Stimulated activated CD4-positive, alpha-beta T cell treated with anti-CD3 and anti-CD28 coated beads, Interleukin-1b, Interleukin-23, amount 100 ng/mL, for 1 hour (primary cell): ENCODE measurements at places on chromosomes 4 and X.
A peak's percentile ranks its signal among the peaks of the same experiment; 100 is the strongest.

DNA sequence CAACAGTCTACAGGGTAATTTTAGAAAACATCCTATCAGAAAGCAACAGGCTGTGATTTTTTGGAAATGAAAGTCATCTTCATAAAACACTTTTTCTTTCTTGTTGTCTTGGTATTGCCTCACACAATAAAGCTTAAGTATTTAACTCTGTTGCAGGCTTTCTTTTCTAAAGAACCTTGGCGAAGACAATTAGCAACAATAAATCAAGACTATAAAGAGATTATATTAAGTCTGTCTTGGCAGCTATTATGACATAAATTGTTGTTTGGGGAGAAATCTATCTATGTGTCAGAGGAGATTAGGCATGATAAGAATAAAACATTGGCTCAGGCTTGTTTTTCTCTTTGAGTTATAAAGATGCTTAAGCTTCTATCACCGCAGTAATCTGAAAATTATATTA, 1774.8 kb downstream of the ARAP2 start:
- DNase-seq, result no peak

DNA sequence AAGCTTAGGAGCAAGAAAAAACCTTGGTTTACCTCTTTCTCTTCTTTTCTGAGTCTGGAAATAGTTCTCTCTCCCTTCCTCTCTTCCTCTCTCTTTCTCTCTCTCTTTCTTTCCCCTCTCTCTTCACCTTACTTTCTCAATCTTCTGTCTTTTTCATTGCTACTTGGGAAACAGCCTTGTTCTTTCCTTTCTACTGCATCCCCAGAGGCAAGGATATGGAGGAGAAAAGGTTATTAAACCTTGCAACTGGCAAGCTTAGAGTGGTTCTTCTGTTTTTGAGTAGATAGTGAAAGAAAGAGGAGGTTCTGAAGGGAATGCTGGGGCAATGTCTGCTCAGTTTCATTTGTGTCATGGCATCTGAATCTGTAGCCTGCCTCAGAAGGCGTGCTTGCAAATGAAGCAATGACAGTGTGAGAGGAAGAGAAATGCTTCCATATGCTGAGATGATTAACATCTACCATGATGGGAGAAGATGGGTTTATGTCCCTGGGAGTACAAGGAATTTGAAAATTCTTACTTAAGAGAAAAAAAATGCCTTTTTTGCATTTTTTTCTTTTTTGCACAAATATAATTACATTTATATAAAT, 190.6 kb downstream of the CEP135 start:
- DNase-seq, result no peak

- no peak for DNase-seq
Measured at GRCh38 chr4:37690976-37691375, 4.8 kb upstream of the RELL1 start.

- DNase-seq, result no peak
Measured at GRCh38 chrX:25009407-25009806, 6.4 kb downstream of the ARX start.

GRCh38 chrX:51891821-51892551, 1.4 kb upstream of the MAGED1 start:
- no peak for DNase-seq

GRCh38 chrX:51860679-51861078, 32.7 kb upstream of the MAGED1 start:
- DNase-seq, result no peak

DNA sequence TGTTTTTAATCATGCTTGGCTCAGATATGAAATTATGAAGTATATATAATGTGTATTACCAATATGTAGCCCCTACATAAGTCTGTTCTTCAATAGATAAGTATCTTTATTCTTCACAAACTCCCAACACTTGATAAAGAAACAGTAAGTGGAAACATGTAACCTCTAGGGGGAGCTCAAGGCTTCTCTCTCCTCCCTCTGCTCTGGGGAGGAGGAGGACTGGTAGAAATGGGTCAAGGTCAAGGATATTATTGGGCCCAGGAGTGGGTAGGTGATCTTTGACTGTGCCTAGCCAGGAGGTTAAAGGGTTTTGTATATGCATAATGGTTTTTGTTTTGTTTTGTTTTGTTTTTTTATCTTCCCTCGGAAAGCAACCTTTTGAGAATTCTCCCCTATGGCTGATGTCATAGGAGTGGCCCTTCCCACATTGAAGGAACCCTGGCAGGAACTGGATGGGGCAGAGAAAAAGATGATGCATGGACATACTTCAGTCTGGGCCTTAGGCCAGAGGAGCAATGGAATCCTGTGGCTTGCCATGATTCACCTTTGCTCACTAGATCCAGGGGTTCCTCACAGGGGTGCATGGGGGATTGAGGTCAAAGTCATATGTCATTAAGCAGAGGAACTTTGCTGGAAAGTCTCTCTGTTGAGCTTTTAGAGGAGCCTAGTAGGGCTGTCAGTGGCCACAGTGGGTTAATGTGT, 460.3 kb downstream of the MID1IP1 start:
- no peak for DNase-seq

GRCh38 chrX:1147611-1148515, 64.6 kb downstream of the CRLF2 start:
- no peak for DNase-seq

GRCh38 chrX:74246524-74246923, 57.5 kb upstream of the ZCCHC13 start:
- DNase-seq, result no peak

DNA sequence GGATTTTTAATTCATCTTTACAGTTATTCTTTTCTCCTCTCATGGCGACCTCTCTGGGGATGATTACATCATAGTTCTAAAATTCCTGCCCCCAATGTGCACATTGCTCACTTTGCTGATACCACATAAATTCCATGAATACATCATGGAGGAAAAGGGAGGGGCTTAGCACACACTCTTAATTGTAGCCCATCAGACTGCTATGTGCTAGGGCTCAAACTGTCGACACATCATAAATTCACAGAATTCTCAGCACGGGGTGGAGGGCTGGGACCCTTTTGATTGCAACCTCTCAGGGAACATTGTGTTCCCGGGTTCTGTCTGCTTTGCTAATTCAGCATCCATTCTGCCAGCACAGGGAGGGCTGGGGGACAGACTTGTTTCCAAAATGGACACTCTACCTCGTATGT, 592.9 kb downstream of the BCOR start:
- no peak for DNase-seq

GRCh38 chr4:142095886-142096605, 459.7 kb downstream of the IL15 start:
- no peak for DNase-seq

- DNase-seq, result no peak
Measured at GRCh38 chr4:87363552-87363951, 27.4 kb downstream of the HSD17B11 start.

- DNase-seq, result no peak
Measured at GRCh38 chrX:11619441-11619840, 46.3 kb downstream of the ARHGAP6 start.

DNA sequence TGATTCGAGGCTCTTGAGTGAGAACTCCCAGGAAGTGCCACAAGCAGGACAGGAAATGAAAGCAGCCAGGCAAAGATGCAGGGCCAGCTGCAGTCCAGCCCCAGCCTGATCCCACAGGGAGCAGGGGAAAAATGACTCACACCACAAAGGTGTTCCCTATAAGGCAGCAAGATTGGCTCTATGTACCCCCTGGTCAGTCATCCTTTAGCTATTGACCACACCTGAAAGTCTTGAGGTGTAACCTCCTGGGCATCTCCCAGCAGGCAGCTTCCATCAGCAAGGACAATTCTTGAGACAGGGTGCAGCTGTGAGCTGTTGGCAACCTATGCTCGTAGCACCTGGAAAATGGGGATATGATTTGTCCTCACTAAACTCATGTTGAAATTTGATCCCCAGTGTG, 27.9 kb upstream of the EXOC1L start:
- DNase-seq, result no peak

DNA sequence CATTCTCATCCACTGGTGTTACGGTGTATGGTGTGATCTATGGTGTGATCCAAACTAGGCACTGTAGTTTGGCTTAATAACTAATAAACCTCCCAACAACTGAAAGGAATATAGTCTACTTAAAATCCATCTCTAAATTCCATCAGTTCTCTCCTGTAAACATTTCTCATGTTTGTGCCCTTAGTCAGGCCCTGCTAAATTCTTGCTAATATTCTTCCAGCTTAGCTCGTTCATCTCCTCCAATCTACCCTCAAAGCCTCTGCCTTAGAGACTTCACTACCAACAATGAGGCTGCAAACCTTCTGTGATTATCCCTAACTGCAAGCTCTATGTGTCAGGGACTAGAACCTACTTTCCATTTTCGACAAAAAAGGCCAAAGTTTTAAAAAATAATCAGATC, 28.1 kb downstream of the ZAR1 start:
- DNase-seq, result no peak

GRCh38 chrX:106955004-106955772, 35.0 kb downstream of the CLDN2 start:
- DNase-seq, result no peak

DNA sequence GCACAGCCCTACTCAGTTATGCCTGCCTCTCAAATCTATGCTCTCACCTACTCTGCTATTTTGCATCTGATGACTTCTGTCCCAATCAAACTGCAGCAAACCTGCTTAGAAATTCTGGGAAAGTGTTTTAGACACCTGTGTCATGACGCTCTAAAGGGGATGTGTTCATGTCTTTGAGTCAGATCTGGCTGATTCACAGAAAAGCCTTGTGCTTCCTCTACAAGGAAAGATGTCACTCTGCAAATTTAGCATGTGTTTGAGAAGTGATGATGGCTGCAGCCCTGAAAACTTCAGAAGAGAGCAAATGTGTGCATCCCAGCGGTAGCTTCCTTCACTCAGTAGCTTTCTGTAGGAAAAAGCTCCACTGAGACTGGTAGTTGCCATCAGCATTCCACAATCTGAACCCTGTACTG, 235.4 kb downstream of the MGST2 start:
- DNase-seq, result no peak

DNA sequence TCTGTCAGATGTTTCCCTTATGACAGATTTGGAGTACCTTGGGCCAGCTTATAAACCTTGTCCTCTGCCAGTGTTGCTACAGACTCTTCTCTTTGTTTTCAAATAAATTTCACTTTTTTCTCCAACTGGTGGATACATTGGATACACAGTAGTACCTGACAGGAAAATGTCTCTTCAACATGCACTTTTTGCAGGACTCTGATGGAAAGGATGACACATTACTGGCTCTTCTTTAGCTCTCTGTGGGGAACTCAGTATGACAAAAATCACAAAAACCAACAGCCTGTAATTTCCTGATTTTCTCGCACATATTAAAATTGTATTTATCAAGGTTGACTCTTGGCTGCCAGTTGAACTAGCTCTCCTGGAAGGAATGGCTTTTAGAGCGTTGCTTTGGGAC, 61.3 kb upstream of the GIMD1 start:
- no peak for DNase-seq

- no peak for DNase-seq
Measured at GRCh38 chr4:7462509-7462971, 27.8 kb upstream of the PSAPL1 start.

DNA sequence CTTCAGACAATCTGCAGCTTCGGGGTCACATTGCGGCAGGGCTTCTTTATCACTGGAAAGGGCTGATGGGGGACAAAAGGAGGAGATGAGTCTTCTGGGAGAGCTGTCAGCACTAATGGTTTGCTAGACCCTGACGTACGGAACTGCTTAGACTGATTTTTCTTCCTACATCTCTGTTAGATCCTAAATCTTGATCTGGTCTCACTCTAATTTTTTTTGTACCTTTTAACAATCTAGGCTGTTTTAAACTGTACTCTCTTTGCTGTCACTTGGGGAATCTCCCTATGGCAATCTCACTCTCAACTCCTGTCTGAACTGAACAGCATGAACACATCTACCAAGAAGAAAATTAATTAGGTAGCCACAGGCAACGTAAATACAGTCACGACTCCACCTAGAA, 120.1 kb downstream of the SNCA start:
- no peak for DNase-seq

DNA sequence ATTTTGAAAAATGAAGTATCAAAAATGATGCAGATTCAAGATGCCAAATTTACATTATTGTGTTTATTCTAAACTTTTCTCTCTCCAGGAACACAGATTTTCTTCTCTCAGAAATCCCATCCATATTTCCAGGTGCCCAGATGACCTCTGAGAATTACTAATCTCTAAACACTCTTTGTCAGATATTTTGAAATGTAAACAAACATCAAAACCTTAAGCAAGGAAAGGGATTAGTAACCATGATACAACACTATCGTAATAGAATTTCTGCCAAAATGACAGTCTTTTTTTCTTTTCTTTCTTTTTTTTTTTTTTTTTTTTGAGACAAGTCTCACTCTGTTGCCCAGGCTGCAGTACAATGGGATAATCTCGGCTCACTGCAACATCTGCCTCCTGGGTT, 76.7 kb downstream of the PDS5A start:
- no peak for DNase-seq

DNA sequence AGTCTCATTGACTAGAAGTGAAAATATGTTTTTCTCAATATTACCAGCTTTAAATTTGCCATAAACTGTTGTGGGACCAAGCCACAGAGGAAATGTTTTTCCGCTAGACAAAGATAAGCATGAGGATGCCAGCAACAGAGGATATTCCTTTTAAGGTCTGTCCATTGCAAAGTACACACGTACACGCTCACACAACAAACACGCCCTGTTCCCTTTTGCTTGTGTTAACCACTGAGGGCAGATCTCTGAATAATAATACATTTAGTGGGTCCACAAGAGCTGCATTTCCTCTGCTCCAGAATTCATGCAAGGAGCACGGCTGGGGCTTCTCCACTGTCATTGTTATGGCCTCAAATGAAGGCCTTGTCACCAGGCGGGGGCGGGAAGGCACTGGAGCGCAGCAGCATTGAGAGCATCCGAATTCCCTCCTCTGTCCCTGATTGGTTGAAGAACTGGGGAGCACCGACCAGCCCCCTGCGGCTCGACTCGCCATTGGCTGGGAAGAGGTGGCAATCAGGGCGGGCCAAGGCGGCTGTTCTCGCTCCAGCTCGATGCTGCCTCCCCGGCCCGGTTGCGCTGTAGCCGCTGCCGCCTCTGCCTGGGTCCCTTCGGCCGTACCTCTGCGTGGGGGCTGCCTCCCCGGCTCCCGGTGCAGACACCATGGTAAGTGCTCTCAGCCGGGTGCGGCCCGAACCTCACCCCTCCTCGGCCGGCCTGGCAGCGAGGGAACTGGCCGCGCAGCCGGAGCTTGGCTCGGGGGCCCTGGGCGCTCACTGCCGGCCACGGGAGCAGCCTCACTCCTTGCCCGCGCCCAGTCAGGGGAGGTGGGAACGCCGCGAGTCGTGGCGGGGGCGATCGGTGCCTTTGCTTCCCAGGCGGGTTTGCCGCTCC, at the start of gene GUCY1B1:
Gene GUCY1B1 (plus strand): TSS at position 541 of the 891 bp plus-strand sequence. CDS start 120 bp downstream, at position 661.
- peak; percentile 34 for DNase-seq

- DNase-seq, result no peak
Measured at GRCh38 chr4:143336781-143337599, at the start of gene GAB1. TSS of gene GAB1 (plus strand) at chr4:143336876. CDS start at chr4:143337189, 313 bp downstream.

DNA sequence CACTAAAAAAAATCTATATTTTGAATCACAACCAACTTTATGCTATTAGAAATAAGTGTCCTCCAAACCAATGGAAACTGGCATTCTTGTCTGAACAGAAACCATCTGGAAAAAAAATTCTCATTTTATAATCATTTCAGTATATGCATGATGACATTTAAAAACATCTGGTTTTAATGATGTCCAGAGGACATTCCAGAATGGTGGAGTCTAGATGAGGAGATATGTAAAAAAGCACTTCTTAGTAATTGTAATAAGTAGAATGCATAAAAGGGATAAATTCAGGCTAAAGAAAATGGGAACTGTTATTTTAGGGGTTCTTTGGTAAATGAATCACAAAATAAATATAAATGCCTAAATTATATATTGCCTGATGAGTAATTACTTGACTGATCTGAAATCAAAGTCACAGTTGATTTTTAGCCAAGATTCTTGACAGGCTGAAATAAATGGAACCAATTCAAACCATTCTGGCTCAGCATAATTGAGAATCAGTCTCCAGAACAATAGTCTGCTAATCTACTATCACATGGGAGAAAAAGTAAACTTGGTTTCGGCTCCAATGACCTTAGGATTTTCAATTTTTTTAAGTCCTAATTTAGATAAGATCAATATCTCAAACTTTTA, 636.6 kb downstream of the FAT4 start:
- DNase-seq, result no peak
